Lung (tissue), 17 donors: ENCODE measurements at places on chromosomes 11 and 22. TPM values are rescaled to one million over a fixed set of nuclear protein-coding genes. Genes with fewer than 3 reads are reported as not detected.

DNA sequence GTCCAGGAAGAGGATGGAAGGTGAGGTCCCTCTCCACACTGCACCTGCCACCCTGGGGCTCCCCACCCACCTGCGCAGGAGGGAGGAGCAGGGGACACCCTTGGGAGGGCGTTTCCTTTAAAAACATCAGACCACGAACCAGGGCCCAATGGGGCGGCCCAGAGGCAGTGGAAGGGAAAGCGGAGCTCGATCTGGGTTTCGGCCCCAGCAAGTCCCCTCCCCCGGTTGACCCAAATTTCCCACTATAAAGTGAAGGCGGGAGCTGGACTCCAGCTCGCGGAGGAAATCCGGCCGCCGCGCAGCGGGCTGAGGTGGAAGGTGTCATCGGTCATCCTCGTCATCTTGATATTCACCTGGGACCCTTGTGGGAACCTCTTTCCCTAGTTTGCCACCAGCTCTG lies 99.3 kb downstream of the WNT7B start:
- DNase-seq = no peak

SBF1 gene
- 76.9 TPM for total RNA-seq

DNA sequence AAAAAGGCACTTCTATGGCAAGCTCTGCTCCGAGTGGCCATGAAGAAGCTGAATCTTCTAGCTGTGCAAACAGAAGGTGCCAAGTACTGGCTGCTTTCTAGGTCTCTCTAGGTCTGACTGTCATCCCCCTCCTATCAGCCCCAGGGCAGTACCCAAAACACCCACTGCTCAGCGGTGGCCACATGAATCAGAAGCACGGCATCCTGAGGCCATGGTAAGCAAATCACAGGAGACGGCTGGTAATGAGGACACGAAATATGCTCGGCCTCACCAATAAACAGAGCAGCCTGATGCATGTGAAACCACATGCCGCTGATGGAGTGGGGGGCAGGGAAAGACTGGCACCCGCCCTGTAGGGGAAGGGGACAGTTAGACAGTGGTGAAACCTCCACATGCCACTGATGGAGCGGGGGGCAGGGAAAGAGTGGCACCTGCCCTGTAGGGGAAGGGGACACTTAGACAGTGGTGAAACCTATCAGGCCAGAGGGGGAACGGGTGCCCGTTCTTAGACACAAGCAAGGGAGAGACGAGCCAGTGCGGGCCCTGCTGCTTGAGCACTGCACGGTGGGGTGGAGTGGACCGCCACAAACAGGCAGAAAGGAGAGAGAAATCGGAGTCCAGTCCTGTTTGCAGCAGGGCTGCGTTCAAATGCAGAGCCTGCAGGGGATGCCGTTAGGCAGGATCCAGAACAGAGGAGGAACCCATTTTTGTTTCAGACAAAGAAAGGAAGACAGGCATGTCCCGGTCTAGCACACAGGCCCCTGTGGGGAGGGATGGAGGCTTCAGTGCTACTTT lies 29.9 kb upstream of the MOB2 start:
- no peak for DNase-seq

GRCh38 chr11:93567401-93567895 lies 24.3 kb upstream of the SMCO4 start:
- DNase-seq = peak; percentile 53

DNA sequence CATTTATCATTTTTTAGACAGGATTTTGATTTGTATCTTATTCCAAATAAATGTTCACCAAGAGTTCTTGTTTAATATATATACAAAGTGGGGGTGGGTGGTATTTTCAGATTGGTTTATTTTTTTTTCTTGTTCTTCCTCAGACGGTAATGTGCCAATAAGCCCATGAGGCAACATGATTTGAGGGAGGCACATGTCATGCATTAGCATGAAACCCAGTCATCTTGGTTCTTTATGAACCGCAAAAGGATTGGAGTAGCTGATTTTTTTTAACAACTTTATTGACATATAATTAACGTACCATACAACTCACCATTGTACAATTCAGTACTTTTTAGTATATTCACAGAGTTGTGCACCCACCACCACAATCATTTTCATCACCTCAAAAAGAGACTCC lies 2.7 kb downstream of the BCL2L13 start:
- no peak for DNase-seq

ARHGAP20 gene
- total RNA-seq = 20.9 TPM
